ENCODE measurements at places on chromosomes 2 and 18. TPM values are rescaled to one million over a fixed set of nuclear protein-coding genes. Genes with fewer than 3 reads are reported as not detected.

FAM110C gene
- 1.4 TPM for total RNA-seq

MAB21L4 gene
- total RNA-seq, result not detected

CD302 gene
- 5.4 TPM for total RNA-seq

TSGA10 gene
- total RNA-seq, result 0.96 TPM

KCNS3 gene
- 3.6 TPM for total RNA-seq

GPAT2 gene
- total RNA-seq, result 7.6 TPM

UGT1A4 gene
- not detected for total RNA-seq

SMAD7 gene
- total RNA-seq, result 40.1 TPM

SERPINB11 gene
- not detected for total RNA-seq

SRD5A2 gene
- not detected for total RNA-seq

CCDC102B gene
- 46.2 TPM for total RNA-seq

LAMA3 gene
- 4.8 TPM for total RNA-seq

COL4A4 gene
- 24.0 TPM for total RNA-seq

CKAP2L gene
- total RNA-seq, result 2.3 TPM

Data from regular cardiac myocyte (primary cell).